ENCODE measurements at places on chromosomes 1 and 21. TPM values are rescaled to one million over a fixed set of nuclear protein-coding genes. Genes with fewer than 3 reads are reported as not detected.
A peak's percentile ranks its signal among the peaks of the same experiment; 100 is the strongest.

The SERINC2 gene
- total RNA-seq: 242 TPM

- DNase-seq: no peak
Observed at GRCh38 chr1:2539312-2539907, 9.3 kb upstream of the HES5 start.

GRCh38 chr1:91604632-91605031 is 104.0 kb downstream of the CDC7 start:
- no peak for DNase-seq

The SPRR2D gene
- not detected for total RNA-seq

DNA sequence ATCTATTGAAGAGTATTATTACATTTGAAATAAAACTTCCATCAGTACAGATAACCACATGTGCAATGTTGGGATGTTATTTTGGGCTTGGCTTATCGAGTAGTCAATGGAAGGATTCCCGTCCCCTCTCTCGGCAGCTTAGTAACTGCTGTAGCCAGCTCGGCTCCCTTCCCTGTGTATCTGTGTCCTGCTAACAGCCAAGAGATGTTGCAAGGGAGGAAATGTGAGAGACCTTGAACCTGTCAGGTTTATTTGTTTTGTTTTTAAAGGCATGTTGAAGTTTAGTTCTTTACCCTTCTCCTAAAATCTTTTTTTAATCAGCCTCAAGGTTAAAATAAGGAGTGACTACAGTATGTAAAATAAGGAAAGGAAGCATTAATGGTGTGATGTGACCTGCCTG is 13.6 kb upstream of the TARS2 start:
- DNase-seq: no peak

DNA sequence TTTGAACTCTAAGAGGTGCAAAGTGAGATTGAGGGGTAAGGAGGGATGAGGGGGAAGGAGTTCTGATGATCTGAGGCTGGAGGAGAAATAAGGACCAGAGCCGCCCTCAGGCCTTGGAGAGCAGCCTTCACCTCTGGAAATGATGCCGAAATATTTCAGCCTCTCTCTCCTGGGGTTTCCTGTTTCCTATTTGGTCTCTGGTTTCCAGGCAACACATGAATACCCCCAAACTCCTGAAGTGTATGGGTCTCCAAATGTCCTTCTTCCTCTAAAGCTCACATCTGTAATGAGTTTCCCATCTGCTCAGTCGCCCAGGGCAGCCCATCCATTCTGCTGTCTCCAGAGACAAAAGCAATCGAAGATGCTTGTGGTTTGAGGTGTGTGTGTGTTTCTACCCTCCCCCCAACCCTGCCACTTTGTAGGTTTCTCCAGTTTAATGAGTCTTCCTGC is 52.0 kb upstream of the FAM20B start:
- DNase-seq: no peak

- DNase-seq: peak; percentile 17
Observed at GRCh38 chr1:160726114-160726497, 12.9 kb upstream of the SLAMF7 start.

DNA sequence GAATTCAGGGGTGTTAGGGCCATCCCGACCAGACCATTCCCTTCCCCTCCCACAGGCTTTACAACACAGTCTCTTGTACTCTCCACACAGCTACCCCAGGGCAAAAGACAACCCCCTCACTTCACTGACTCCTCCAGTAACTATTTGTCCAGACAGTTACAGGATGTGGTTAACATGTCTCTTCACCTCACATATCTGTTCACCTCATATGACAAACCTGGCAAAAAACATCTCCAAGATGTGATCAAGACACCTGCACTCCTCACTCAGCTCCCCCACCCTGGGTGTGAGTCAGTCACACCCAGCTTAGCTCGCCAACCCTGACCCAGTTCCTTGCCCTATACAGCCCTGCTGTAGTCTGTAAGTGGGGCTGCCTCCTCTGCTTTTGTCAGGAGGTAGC is 490.5 kb upstream of the CHRM3 start:
- DNase-seq: no peak

The AQP10 gene
- total RNA-seq: not detected

DNA sequence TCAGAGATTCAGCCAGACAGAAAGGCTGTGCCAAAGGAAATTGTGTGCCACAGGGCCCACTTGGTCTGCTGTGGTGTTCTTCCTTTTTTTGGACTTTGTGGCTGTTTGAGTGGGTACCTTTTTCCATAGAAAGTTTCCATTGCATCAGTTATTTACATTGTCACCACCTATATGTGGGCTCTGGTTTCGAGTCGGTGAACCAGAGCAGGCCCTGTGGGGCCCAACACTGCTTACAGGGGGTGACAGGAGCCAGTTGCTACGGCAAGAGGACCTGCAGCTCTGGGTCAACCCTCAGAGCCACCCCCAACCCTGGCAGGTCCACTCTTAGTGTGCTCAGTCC is 157.0 kb upstream of the EDN2 start:
- DNase-seq: no peak

GRCh38 chr1:24896596-24897262 is 33.3 kb downstream of the RUNX3 start:
- DNase-seq: no peak

The ATP1A4 gene
- not detected for total RNA-seq

GRCh38 chr1:156247460-156248322 is at the start of gene PAQR6:
TSS of gene PAQR6 (minus strand) at chr1:156248056. CDS start at chr1:156246731, 1,325 bp downstream.
- DNase-seq: no peak

- no peak for DNase-seq
Observed at GRCh38 chr1:206769304-206769731, 1.3 kb upstream of the IL19 start.

- no peak for DNase-seq
Observed at GRCh38 chr1:220189750-220190347, 82.4 kb downstream of the RAB3GAP2 start.

DNA sequence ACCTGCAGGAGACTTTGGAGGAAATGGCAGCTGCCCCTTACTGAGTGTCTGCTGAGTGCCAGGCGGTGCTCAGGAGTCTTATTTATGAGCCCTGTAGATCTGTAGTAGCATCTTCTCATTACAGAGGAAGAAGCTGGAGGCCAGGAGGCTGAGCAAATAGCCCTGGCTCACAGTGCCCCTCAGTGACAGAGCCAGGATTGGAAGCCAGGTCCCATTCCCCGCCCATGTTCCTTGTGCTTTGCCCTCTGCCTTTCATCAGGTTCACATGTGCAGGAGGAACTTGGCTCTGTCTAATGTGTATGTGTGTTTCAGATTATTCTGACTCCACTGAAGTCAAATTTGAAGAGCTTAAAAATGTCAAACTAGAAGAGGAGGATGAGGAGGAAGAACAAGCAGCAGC is 21.2 kb downstream of the KDM4A start:
- no peak for DNase-seq

GRCh38 chr1:241638909-241639622 is 1.1 kb downstream of the CHML start:
- DNase-seq: no peak

The KIF26B gene
- 7.6 TPM for total RNA-seq

GRCh38 chr1:198798923-198799386 is 160.1 kb downstream of the PTPRC start:
- no peak for DNase-seq

The SUCO gene
- total RNA-seq: 35.3 TPM

- DNase-seq: no peak
Observed at GRCh38 chr1:244154872-244155531, 103.9 kb downstream of the ZBTB18 start.

GRCh38 chr1:1246577-1247340 is at the start of gene C1QTNF12:
TSS of gene C1QTNF12 (minus strand) at chr1:1246722. CDS start at chr1:1246690, 32 bp downstream.
- no peak for DNase-seq

DNA sequence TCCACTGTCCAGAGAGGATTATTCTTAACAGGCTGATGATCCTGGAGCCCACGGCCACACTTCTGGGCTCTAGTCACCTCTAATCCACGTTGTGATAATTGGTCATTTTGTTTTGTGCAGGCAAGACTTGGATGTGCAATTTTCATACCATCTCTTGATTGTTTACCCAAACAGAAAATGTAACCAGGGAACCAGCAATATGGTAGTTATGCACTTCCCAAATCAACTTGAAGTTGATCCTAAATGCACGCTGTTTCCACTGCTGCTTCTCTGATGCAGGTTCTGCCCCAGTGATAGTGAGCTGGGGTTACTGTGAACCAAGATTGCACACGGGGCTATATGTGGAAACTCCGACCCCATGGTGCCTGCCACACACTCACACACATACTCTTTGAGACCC is 14.7 kb upstream of the KCNJ15 start:
- no peak for DNase-seq

The SGIP1 gene
- total RNA-seq: 57.0 TPM

The RHBG gene
- total RNA-seq: not detected

- peak; percentile 5 for DNase-seq
Observed at GRCh38 chr1:7101187-7101586, 315.9 kb downstream of the CAMTA1 start.

GRCh38 chr21:14480411-14481031 is 65.6 kb downstream of the SAMSN1 start:
- no peak for DNase-seq

DNA sequence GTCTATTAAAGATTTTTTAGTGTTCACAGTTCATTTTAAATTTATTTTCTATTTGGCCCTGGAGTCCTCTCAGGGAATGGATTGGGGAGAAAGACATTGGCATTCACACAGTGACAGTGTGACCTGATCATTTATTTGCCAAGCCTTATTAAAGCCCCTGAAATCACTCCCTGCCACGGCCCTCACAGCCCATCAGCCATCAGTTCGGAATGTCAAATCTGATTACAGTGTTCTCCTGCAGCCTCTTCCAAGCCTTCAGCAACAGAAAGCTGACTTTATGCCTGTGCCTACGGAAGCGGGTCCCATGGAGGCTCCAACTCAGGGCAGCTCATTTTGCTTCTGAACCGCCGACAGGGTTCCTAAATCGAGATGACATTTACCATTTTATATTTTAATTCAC is 451.2 kb downstream of the DSCAM start:
- no peak for DNase-seq

- DNase-seq: peak; percentile 93
Observed at GRCh38 chr1:7299329-7299799, 471.7 kb upstream of the VAMP3 start.

DNA sequence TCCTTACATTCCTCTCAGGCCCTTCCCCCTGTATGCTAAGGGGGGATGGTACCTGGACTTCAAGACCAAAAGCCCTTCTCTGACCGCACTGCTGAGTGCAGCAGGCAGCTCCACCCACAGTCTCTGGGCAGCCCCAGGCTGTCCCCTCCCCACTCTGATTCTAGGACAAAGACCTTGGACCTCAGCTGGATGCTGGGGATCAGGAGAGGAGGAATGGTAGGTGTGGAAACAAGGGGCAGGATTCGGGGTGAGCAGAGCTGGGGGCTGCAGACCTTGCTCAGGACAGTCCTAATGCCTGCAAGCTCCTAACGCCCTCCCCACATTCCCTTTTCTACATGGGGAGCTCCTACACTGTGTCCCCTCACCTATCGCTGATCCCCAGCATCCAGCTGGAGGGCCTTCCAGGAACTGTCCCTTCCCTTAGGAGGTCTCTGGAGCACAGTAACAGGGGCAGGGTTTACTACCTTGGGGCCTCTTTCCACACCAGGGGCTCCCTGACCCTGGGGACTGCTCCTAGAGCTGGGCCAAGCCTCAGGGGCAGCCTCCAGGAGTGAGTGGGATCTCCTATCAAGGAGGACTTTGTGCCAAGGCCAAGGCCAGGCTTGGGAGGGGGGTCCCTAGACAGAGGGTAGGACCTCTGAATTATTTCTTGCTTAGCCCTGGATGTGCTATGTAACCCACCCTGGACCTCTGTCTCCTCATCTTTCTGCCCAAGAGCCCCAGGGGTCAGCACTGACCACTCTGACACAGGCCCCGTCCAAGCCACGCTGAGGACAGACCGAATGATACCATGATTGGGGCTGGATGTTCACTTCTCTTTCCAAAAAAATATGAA is 5.6 kb downstream of the CLDN19 start:
- no peak for DNase-seq

The TNNT2 gene
- not detected for total RNA-seq
